Activated naive CD4-positive, alpha-beta T cell treated with anti-CD3 and anti-CD28 coated beads, Interleukin-2, amount 10 ng/mL, durations not matched to agents 7 days and 5 days (primary cell): ENCODE measurements at places on chromosomes 5 and 9.

DNA sequence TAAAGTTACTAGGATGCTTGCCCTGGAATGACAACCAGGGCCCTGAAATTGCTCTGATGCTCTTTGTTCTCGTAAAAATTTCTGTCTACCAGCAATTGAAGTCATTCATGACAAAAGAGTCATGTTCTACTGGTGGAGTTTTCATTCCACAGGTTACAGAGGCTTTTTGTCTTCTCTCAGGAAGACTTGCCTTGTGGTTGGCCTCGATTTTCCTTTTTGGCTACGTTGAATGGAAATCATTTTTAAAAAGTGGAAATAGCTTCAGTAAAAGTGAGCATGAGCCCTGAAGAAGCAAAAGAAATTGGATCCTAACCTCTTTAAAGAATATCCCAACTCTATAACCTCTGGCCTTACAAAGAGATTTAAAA, 255.2 kb downstream of the AOPEP start:
- DNase-seq, result no peak

GRCh38 chr9:134340475-134341160, 14.4 kb downstream of the RXRA start:
- no peak for DNase-seq

DNA sequence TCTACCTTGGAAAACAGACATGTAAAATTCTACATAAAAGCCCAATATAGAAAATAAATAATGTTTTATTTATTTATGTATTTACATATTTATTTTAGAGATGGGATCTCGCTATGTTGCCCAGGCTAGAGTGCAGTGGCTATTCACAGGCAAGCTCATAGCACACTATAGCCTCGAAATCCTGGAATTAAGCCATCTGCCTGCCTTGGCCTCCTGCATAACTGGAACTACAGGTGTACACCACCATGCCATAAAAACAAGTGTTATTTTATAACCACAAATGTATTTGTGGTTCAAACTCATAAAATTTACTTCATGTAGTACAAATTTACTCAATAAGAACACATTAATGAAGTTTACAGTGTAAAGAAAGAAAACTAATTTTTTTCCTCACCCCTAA, 7.0 kb upstream of the RFK start:
- no peak for DNase-seq

GRCh38 chr9:78707481-78707991, 410.6 kb downstream of the PSAT1 start:
- no peak for DNase-seq

DNA sequence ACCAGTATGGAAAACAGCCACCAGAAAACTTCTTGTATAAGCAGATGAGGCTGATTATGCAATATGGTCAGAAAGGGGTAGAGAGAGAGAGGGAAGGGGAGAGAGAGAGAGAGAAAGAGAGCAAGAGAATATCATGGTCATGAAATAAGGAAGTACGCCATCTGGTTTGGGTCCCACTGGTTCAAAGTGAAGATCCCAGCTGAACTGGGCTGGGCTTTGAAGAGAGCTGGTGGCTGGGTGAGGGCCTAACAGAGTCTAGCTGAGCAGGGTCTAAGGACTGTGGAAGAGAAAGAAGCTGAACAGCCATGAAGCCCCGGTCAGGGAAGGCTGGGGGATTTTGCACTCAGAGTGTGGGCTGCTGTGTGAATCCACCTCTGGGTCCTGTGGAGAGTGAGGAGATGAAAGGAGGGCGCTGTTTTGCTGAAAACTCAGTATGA, 14.6 kb downstream of the TRIM14 start:
- DNase-seq, result no peak

GRCh38 chr5:149166128-149166527, 24.8 kb downstream of the ABLIM3 start:
- DNase-seq, result no peak

DNA sequence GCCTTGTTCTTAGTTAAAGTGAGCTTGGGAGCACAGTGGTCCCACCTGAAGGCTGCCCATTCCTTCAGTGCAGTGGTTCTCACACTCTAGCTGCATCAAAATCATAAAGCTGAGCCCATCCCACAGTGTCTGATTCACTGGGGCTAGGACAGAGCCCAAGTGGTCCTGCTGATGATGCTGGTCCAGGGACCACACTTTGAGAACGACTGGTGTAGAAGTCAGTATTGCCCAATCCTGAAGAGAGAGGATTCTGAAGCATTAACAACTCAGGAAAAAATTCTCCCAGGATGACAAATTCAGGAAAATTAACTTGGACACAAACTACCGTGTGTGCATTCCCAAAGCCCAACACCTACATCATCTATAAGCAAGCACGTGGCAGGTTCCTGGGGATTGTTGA, 176.2 kb downstream of the GABBR2 start:
- no peak for DNase-seq

- peak; percentile 34 for DNase-seq
These were observed 47.4 kb downstream of the SLC28A3 start for GRCh38 chr9:84293001-84293798.

GRCh38 chr5:91910655-91911054, 527.5 kb upstream of the ARRDC3 start:
- DNase-seq, result no peak

- DNase-seq, result no peak
These were observed 591.6 kb upstream of the DMAC1 start for GRCh38 chr9:8391132-8391531.

GRCh38 chr5:122780296-122780695, 5.4 kb downstream of the SNX2 start:
- no peak for DNase-seq

- no peak for DNase-seq
These were observed 172.2 kb upstream of the SNX2 start for GRCh38 chr5:122602700-122603099.

DNA sequence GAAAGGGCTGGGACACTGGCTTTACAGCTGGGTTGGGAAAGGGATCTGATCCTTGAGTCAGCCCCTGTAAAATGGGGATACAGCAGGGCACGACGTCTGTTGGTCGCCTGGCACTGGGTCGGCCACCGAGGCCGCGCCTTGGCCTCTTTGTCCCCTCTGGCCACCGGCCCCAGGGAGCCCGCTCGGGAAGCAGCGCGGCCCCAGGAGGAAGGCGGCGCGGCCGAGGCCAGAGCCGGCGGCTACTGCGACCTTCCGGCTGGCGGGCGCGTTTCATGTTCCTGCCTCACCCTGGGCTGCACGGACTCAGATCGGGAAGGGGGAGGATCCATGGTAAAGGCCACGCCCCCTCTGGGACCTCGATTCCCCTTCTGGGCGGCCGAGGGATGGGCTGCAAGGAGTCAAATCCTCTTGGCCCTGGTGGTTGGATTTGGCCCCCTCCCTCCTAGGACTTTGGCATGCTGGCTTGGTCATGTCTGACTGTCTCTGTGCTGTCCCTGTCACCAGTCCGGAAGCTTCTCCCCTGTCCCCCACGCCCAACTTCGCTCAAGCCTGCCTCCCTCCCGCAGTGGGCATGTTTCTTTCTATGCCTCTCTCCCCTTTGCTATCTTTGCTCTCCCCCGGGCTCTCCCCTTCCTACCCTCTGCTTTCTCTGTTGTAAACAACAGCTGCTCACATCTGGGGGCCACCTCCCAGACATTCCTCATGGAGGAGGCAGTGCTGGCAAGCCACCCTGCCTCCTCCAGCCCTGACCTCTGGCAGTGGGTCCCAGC, 25.8 kb downstream of the FPGS start:
- DNase-seq, result no peak

DNA sequence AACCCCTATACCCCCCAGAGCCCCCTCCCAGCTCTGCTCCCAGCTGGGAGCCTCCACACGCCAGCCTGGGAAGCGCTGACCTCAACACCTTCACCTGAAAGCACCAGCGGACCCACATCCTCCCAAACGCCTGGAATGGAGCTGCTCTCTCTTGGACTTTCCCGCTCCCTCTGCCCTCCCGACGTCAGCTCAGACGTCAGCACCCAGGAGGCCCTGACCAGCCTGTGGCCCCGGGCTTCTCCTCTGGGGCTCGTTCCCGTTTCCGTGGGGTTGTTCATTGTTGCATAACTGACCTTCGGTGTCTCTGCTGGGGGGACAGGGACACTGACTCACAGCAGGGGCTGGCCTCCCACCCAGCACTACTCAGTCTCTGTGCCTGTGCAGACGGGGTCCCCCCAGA, 35.0 kb upstream of the SLC6A3 start:
- DNase-seq, result no peak

DNA sequence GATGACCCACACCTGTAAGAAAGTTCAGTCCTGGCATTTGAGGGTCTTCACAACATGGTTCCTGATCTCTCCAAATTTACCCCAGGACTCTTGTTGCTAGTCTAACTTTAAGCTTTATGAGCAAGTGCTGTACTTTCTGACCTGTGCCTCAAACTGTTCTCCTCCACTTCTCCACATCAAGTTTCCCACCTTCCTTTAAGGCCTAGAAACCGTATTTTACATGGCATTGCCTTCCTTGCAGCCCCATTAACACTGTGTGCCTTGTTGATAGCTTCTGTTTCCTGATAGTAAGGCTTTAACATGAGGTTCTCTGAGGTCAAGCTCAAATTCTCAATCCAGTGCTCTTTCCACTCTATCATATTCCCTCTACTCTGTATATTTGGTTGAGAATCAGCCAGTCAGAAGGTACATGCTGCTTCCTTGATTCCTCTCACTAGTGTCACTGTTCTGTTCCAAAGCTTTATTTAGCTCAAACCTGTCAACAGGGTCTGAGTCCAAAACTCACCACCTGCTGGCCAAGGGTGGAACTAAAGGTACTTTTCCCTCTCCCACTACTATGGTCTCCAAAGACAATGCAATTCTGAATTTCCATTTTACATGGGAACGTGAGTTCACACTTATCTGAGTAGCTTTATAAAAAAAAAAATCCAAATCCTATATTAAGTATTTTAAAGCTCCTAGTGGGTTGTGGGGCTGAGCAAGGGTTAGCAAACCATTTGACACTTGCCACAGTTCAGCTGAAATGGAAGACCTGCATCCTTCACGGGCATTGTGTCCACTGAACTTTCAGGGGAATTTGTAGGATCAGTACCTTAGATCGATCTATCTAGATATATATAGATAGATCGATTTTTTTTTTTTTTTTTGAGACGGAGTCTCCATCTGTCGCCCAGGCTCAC, 21.1 kb downstream of the VCP start:
- peak; percentile 72 for DNase-seq

GRCh38 chr5:79955356-79955895, 35.6 kb downstream of the MTX3 start:
- DNase-seq, result no peak

- DNase-seq, result no peak
These were observed 51.3 kb upstream of the PRLR start for GRCh38 chr5:35281613-35282012.

DNA sequence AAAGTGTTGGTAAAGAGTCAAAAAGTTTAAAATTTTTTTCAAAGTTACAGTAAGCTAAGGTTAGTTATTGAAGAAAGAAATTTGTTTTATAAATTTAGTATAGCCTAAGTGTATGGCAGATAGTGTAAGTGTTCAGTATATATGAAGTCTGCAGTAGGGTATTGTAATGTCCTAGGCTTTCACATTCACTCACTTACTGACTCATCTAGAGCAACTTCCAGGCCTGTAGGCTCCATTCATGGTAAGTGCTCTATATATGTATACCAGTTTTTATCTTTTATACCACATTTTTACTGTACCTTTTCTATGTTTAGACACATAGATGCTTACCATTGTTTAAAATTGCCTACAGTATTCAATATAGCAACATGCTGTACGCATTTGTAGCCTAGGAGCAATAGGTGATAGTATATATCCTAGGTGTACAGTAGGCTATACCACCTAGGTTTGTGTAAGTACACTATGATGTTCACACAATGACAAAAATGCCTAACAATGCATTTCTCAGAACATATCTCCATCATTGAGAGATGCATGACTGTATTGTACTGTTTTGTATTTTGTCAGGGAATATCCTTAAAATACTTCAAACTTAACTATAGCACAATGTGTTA, 38.5 kb downstream of the CYSTM1 start:
- DNase-seq, result no peak
